CD14-positive monocyte (primary cell): ENCODE measurements at places on chromosomes 2 and 18.

DNA sequence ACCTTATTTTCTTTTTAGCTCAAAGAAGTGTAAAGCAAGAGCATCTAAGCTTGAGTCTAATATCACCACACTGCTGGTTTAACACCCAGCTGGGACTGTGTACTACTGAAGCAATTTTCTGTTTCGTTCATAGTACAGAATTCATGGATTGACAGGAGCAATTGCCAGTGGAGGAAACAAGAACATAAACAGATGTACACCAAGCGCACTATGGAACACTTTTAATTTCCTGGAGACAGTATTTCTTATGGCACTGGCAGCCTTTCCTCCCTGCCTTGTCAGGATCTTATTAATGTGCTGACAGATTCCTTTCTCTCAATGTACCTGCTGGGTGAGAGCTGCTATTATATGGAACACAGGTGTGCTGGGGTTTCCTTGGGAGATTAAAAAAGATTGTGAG lies 4.2 kb upstream of the LANCL1 start:
- no peak for DNase-seq

DNA sequence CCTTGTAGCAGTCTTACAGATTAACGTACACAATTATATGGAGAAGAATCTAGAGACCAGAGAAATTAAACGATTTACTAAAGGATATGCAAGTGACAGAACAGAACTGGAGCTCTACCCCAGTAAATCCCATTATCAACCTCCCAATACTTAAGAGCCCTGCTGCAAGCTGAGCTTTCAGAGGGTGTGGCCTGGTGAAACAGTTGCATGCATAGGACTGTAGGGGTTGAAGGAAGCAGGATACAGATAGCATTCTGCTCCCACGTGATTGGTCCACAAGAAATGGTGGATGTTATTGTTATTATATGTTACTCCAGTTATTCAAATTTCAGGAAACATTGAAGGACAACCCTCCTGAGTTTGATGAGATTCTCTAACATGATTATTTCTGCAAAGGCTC lies 210.8 kb upstream of the THUMPD2 start:
- DNase-seq: no peak

GRCh38 chr18:9965711-9966624 lies 52.2 kb downstream of the VAPA start:
- no peak for DNase-seq

GRCh38 chr18:2818281-2818680 lies 28.5 kb upstream of the EMILIN2 start:
- DNase-seq: no peak

DNA sequence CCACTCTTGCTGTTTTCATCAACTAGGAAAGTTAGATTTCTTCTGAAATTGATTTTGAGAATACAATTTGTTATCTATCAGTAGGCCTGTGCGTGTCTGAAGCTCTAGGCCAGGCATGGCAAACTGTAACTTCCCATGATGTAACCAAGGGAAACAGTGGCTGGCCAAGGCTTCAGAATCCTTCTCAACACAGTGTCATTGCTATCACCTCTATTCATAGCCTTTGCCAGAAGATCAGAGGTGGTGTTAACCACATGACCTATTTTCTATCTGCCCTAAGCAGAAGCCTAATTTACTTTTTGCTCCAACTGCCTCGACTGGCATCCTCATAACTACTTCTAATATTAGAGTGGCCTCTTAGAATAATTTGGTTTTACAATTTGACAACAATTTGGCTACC lies 2.5 kb downstream of the ITGB6 start:
- DNase-seq: no peak

DNA sequence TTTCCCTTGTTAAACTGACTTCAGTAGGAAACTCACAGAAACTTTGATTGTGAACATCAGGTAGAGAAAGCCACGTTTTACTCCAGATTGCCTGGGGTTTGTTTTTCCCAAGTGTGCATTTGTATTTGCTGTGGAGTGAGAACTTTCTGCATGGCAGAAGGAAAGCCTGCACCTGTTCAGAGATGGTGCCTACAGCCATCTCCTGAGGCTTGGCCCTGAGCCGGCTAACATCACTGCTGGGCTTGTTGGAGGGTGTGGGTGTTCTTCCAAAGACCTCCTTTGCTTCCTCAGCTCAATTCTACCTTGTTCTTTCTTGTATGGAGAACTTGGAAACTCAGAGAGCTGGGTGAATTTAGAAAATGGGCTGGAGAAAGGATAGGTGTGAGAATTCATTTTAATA lies 16.1 kb downstream of the KCNS3 start:
- no peak for DNase-seq

DNA sequence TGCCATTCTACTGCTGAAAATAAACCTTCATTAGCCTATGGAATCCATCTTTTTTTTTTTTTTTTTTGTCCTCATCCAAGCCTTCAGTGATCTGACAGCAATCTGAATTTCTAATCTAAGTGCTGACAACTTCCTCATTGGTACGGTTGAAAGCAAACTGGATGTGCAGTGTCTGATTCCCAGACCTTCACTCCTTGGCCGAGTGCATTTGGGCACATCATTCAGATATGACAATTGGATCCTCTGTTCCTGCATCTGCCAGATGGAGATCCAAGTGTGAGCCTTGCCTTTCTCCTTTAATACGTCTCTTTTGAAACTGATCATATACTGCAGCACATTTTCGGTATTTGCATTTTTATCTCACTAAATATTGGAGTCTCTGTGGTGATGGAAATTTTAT lies 713.1 kb downstream of the DCDC2C start:
- no peak for DNase-seq

DNA sequence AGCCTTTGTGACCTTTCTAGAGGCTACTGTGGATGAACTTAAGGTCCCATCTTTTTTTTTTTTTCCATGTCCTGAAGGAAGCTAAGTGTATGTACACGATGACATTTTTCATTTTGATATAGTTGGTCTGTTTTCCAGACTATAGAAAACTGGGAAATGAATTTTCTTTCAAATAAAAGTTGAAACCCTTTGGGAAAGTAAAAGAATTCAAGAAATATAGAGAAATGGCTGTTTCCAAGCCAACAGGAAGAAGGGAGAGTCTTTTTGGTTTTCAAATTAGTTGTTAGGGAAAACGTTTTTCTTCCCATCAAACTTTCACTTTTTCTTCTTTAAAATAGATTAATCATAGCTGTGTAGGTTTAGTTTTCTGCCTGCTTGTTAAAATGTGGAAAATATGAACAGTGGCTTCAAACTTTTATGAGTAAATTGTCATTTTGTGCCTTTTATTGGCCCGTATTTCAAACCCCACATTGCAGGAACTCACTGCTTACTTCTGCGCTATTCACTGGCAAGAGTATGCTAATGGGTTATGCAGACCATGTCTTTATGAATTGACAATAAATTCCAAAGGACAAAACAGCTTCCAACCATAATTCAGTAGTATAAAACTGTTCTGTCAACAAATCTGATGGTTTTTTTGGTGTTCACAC lies 27.7 kb upstream of the LYPD1 start:
- DNase-seq: no peak

GRCh38 chr2:171266102-171266501 lies 105.4 kb upstream of the TLK1 start:
- no peak for DNase-seq
